SHP77 (cell line): ENCODE measurements at places on chromosomes 7 and 10.

DNA sequence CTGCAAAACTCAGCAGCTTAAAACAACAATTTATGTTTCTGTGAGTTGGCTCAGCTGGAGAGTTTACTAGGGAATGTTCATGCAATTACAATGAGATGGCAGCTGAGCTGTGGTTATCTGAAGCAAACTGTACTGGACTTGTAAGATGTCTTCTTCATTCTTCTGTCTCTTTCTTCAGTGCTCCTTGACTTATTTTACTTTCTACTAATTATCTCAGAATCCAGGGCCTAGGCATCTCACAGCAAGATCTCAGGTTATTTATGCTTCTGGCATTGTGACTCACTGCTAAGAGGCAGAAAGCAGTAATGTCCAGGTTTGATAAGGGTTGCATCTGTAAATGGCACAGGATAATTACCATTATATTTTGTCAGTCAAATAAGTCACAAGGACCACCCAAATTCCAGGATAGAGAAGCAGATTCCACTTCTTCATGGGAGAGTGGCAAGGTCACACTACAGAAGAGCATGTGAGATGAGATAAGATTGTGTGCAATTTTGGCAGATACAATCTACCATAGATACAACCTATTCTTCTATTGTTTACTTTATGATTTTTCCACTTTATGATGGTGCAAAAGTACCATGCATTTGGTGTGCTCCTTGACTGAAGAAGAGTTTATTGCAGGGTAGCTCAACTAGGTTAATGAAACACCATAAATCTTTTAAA lies 16.8 kb downstream of the VIM start:
- no peak for DNase-seq

GRCh38 chr7:111266613-111267012 lies 175.7 kb downstream of the LRRN3 start:
- DNase-seq = no peak

DNA sequence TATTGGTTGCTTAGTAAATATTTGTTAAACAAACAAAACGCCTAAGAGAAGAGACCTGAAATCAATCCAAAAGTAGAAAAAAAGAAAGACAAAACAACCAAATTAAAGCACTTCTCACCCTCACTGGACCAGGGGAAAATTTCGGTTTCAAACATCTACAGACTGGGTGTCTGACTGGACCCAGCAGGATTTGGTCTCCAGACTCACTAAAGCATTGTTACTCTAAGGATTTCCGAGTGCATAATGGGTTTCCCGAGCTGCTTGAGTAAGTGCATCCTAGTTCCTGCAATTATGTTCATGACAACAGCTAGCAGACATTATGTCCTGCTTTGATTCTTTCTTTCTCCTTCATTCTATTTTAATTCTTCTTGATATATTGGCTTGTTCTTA lies 51.8 kb upstream of the FAM3C start:
- DNase-seq = no peak

DNA sequence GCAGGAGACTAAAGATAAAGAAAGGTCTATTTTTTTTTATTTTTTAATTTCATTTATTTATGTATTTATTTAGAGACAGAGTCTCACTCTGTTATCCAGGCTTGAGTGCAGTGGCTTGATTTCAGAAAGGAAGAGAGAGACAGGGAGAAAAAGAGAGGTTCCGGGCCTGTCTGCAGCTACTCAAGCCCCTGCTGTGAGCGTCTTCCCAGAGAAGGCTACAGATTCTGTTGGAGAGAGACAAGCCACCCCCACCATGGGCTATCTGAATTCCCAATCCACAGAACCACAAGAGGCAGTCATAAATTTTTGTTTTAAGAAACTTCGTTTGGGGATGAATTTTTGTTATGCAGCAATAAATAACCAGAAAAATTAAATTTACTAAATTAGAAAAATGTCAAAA lies 68.1 kb downstream of the CALN1 start:
- DNase-seq = no peak

- no peak for DNase-seq
Observed at GRCh38 chr7:66353547-66353946, 148.4 kb downstream of the TPST1 start.

GRCh38 chr7:6032641-6033040 lies 1.5 kb downstream of the ANKRD61 start:
- DNase-seq = no peak

DNA sequence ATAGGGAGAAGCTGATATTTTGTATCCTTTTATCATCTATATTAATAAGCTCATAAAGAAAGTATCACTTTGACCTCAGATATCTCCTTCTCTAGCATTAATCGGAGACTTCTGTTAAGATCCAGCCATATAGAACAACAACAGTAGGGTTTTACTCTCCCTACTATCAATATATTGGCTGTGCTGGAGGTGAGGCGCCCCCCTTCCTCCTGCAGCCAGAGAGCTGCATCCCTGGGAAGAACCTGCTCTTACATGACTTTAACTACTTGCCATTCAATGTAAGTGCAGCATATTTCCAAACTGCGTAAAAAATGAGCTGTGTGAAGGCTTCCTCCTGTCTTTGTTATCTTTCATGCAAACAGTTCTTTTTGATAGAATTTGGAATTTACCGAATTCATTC lies 247.8 kb downstream of the SDK1 start:
- DNase-seq = no peak

DNA sequence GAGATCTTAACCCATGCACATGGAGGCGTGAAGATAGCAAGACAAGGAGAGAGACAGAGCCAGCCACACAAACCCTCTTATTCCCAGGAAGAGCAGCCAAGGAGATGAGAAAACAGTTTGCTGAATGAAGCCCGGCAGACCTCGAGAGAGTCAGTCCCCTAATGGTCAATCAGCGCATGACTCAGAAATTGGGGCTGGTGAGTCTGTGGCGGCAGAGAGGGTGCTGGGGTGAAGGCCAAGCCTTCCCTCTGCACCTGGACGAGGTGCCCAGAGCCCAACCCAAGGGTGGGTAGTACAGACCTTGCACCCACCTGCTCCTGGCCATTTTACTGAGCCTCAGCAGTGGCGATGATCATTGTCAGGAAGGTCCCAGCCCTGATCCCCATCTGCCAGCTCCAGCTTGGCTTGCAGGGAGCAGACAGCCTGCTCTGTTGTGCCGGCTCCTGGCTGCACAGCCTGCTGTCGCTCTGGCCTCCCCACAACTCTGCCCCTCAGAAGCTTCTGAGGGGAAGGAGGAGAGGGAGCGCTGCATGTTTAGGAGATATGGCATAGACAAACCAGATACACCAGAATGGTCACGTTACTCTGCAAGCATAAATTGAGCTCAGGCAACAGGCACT lies 256.6 kb downstream of the RPS24 start:
- DNase-seq = no peak

- DNase-seq = no peak
Observed at GRCh38 chr10:45379891-45380540, 6.0 kb downstream of the ALOX5 start.

DNA sequence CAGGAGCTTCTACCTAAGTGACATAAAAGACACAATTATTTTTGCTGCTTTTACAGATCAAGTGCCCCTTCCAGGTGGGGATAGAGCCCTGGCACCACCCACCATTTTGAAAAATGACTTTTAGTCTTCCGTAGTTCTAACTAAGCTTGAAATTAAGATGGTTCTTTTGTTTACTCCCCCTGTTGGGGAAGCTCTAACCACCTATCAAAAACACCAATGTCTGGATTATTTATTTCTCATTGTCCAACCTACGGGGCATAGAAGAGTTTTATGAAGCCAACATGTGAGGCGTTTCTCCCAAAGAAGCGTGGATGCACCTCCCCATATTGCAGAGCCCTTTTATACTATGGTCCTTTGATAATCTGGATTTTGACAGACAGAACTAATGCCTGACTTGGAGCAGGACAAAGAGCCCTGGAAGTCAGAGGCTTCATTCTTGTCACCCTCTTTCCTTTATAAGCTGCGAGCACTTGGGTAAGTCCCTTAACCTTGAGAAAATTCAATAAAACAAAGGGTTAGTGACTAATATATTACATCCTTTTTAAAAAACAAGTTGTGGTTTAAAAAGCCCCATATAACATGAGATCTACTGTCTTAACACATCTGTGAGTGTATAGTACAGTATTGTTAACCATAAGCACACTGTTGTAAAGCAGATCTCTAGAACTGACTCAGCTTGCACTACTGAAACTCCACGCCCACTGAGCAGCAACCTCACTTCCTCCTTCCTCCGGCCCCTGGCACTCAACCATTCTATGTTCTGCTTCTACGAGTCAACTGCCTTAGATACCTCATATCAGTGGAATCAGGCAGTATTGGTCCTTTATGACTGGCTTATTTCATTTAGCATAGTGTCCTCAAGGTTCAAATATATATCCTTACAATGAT lies 67.5 kb downstream of the ATXN7L1 start:
- no peak for DNase-seq

DNA sequence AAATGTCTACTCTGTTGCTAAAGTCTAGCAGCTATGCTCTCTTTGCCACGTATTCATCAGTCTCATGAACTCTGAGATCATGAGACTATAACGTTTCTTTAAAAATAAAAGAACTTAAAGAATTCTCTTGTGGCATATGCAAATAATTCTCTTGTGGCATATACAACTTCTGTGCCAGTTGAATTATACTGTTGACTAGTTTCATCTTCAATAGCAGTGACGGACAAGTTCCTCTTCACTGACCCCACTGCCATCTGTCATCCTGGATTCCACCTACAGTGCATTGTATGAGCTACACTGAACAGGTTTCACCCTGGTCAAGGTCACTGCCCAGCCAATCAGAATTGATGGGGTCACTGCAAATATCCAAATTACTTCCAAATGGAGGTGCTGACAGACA lies 88.2 kb downstream of the CD36 start:
- no peak for DNase-seq

GRCh38 chr10:113427236-113427735 lies 125.6 kb upstream of the HABP2 start:
- no peak for DNase-seq

- DNase-seq = no peak
Observed at GRCh38 chr10:48500771-48501170, 104.1 kb downstream of the ARHGAP22 start.

- no peak for DNase-seq
Observed at GRCh38 chr10:12375076-12375504, 25.7 kb downstream of the CAMK1D start.

DNA sequence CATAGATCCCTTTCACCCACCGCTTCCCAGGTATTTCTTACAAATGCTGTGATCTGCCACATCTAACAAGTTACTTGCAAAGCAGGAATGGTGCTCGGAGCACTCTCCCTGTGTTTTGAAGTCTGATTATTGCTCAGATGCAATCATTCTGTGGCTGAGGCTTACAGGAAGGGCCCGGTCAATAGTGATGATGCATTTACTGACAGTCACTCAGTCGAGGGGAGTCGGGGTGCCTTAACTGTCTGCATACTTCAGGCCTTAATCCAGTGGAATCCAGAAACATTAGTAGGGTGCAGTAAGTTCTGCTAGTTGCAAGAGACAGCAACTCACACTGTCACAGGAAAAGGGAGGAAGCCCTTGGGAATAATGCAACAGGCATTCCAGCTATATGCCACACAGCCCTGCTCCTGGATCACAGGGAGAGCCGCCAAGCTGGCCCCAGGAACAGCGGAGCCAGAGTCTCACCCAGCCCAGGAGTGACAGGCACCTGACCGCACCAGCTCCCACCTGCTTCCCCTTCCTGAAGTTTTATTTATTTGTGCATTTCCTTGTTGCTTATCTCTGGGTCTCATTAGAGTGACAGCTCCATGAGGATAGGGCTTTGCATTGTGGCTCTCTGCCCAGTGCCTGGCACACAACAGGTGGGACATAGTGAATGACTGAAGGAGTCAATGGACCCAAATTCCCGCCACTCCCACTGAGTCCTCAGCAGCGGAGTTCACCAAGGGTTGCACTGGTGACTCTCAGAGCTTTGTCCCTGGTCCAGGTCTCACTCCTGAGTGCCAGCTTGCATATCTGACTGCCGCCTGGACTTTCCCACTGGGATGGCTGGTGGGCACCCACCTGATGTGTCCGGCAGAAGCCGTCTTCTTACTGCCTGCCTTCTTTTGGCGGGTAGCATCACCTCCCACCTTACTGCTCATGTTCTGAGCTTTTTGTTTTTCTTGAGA lies 212.5 kb upstream of the SH2B2 start:
- no peak for DNase-seq

- DNase-seq = no peak
Observed at GRCh38 chr7:70779321-70779720, 352.6 kb upstream of the GALNT17 start.

DNA sequence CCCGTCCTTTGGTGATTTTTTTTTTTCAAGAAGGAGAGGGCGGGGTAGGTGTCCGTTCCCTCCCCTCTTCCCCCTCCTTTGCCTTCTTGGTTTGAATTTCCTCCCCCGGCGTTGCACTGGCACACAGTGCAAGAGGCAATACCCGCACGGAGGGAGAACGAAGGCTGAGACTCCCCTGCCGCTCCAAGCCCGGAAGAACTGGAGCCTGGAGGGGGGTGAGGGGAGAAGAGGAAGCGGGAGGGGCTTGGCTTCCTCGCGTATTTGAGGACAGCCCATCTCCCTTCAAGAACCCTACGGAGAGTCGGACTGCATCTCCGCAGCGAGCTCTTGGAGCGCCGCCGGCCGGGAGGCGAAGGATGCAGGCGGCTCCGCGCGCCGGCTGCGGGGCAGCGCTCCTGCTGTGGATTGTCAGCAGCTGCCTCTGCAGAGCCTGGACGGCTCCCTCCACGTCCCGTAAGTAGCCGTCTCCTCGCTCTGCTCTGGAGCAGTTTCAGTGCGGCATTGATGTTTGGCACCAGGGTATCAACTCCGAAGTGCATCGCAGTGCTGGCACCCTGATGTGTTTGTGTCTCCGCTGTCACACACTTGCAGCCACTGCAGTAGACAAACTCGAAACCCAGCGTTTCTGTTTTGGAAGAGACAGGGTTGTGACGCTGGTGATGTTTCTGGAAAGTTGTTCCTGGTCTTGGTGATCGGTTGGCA lies at the start of gene CNTNAP2:
Gene CNTNAP2 (plus strand): TSS at position 281 of the 702 bp plus-strand sequence. CDS start 76 bp downstream, at position 357.
- peak; percentile 78 for DNase-seq

GRCh38 chr7:33286501-33286900 lies 157.1 kb downstream of the BBS9 start:
- no peak for DNase-seq

DNA sequence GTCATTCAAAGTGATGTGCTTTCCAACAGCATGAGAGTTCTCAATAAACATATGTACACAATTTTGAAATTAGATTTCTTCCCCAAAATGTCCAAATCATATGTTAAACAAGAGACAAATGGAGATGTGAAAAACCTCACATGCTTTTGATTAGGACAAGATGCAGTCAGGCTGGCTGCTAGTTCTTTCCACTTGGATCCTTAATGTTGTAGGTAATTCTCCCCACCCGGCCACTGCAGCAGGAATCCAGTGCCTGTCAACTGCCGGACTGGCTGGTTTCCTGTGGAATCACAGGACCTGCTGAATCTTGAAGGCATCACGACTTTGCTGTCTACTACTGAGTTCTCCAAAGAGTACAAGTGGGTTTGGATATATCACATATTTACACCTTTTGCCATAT lies 138.6 kb upstream of the AKR1E2 start:
- DNase-seq = no peak

DNA sequence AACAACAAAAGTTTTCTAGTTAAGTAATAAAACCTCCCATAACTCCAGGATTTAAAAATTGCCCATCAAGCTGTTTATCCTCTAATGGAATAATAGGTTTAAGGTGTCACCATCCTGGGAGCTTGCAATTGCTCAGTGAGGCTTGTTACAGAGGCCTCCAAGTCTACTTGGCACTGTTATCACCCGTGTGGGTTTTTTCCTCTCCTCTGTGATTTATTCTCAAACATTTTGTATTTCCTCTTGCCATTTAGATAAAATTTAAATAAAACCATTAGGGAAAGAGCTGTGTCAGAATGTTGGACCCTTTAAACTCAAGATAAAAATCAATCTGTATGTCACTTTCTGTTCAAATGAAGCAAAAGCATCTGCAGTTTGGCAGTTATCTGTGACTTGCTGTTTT lies 202.6 kb downstream of the GALNT17 start:
- DNase-seq = no peak

- no peak for DNase-seq
Observed at GRCh38 chr10:11612021-11613001, 861 bp upstream of the USP6NL start.
